ENCODE measurements at places on chromosomes 7 and 10.
A peak's percentile ranks its signal among the peaks of the same experiment; 100 is the strongest.

DNA sequence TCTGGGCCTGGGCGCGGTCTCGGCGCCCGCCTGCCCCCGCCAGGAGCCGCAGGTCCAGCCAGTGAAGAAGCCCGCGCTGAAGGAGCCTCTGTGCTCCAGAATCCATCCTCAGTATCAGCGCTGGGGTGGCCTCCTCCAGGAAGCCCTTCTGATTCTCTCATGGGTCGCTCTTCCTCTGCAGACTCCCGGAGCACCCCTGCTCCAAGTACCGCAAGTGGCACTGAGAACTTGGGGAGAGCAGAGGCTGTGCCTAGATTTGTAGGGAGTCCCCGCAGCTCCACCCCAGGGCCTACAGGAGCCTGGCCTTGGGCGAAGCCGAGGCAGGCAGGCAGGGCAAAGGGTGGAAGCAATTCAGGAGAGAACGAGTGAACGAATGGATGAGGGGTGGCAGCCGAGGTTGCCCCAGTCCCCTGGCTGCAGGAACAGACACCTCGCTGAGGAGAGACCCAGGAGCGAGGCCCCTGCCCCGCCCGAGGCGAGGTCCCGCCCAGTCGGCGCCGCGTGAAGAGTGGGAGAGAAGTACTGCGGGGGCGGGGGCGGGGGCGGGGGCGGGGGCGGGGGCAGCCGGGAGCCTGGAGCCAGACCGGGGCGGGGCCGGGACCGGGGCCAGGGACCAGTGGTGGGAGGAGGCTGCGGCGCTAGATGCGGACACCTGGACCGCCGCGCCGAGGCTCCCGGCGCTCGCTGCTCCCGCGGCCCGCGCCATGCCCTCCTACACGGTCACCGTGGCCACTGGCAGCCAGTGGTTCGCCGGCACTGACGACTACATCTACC, at the start of gene ALOX5:
TSS of gene ALOX5 (plus strand) at position 641 of the 774 bp plus-strand sequence. CDS start at position 705, 64 bp downstream.
- H3K4me1 ChIP-seq: peaks cover 4% of the 10 kb centered on the region
- H3K27me3 ChIP-seq: peaks cover 7% of the 10 kb centered on the region
- peak within 1 kb of the TSS; percentile 35 for H3K27ac ChIP-seq
- H3K4me3 ChIP-seq: peak within 1 kb of the TSS; percentile 51
- peak; percentile 45 for DNase-seq

- no peak overlapping the region for H3K27ac ChIP-seq
- peaks cover 7% of the 10 kb centered on the region for H3K4me1 ChIP-seq
- no peaks in the 10 kb centered on the region for H3K27me3 ChIP-seq
Measured at GRCh38 chr7:74206589-74207120, 3.2 kb upstream of the LAT2 start.

GRCh38 chr10:5888843-5889623, 660 bp downstream of the ANKRD16 start:
- H3K27ac ChIP-seq: peak overlapping the region; percentile 38
- peaks cover 1% of the 10 kb centered on the region for H3K36me3 ChIP-seq
- peak overlapping the region; percentile 66 for H3K4me3 ChIP-seq
- peaks cover 37% of the 10 kb centered on the region for H3K4me1 ChIP-seq
- DNase-seq: peak; percentile 29

- no peaks in the 10 kb centered on the region for H3K27me3 ChIP-seq
- no peaks in the 10 kb centered on the region for H3K36me3 ChIP-seq
- DNase-seq: no peak
- no peaks in the 10 kb centered on the region for H3K4me1 ChIP-seq
- no peak overlapping the region for H3K27ac ChIP-seq
Measured at GRCh38 chr7:155961241-155962190, 149.3 kb upstream of the SHH start.

GRCh38 chr10:88372051-88372715, 210.9 kb downstream of the RNLS start:
- H3K4me3 ChIP-seq: no peak overlapping the region
- no peak overlapping the region for H3K27ac ChIP-seq
- H3K4me1 ChIP-seq: no peaks in the 10 kb centered on the region
- DNase-seq: no peak
- H3K27me3 ChIP-seq: no peaks in the 10 kb centered on the region

GRCh38 chr7:90412458-90413184, 9.4 kb downstream of the CLDN12 start:
- no peak overlapping the region for H3K4me3 ChIP-seq
- H3K27ac ChIP-seq: no peak overlapping the region
- no peaks in the 10 kb centered on the region for H3K27me3 ChIP-seq
- H3K4me1 ChIP-seq: no peaks in the 10 kb centered on the region
- no peak for DNase-seq
- H3K36me3 ChIP-seq: no peaks in the 10 kb centered on the region

DNA sequence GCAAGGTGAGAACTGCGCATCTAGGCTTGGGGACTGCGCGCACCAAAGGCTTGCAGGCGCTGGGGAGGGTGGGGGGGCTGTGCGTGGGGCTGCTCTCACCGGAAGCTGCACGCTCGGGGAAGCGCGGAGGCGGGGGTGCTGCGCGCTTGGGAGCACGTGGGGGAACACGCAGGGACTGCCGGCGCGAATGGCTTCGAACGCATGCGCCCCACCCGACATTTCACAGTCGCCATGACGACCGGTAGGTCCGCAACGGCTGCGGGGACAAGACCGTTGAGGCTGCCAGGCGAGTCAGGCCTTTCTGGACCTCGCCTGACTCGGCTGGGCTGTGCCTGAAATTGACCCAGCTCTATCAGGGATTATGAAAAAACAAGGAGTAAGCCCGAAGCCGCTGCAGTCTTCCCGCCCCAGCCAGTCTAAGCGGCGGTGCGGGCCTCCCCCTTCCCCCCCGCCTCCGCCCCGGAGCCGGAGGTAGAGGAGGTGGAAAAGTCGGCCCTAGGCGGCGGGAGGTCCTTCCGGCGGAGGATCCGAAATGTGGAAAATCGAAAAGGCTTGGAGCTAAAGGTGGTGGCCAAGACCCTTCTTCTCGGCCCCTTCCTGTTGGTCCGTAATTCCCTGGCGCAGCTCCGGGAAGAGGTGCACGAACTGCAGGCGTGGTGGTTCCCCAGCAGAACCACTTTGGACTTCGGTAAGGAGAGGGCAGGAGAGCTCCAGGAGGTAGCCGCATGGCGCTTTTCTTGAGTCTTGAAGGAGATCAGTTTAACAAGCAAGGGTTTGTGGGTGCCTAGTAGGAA, 34.9 kb upstream of the STEAP1 start:
- no peaks in the 10 kb centered on the region for H3K27me3 ChIP-seq
- H3K4me3 ChIP-seq: no peak overlapping the region
- H3K4me1 ChIP-seq: no peaks in the 10 kb centered on the region
- no peaks in the 10 kb centered on the region for H3K36me3 ChIP-seq
- H3K27ac ChIP-seq: no peak overlapping the region

DNA sequence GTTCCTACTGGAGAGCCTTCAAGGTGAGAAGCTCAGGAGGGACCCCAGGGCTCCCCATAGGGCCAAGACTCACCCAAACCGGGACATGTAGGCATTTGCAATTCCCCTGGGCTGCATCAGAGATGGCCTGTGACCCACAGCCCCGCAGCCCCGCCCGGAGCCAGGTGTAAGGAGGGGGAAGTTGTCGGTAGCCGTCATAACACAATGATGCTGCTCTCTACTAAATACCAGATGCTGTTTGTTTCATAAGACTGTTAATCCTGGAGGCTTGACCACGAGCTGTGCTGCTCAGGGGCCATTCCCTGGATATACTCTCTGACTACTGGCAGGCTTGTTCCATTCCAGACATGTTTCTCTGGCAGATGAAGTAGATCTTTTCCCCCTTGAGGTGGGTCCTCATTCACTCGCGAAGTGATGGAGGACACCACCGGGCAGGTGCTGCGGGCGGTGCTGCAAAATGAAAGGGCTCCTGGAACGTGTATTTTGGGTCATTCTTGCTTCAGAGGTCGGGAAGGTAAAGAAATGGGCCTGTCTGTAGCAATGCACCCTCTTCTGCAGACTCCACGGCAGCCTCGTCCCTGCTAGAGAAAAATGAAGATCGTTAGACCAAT, 61.1 kb downstream of the MKI67 start:
- no peak for DNase-seq
- H3K27me3 ChIP-seq: no peaks in the 10 kb centered on the region
- H3K36me3 ChIP-seq: peaks cover 40% of the 10 kb centered on the region
- H3K27ac ChIP-seq: peak overlapping the region; percentile 45
- H3K4me1 ChIP-seq: peaks cover 53% of the 10 kb centered on the region

- DNase-seq: no peak
- no peaks in the 10 kb centered on the region for H3K27me3 ChIP-seq
- H3K4me1 ChIP-seq: no peaks in the 10 kb centered on the region
- H3K36me3 ChIP-seq: no peaks in the 10 kb centered on the region
- H3K27ac ChIP-seq: no peak overlapping the region
Measured at GRCh38 chr7:124754576-124755268, 10.9 kb downstream of the GPR37 start.

DNA sequence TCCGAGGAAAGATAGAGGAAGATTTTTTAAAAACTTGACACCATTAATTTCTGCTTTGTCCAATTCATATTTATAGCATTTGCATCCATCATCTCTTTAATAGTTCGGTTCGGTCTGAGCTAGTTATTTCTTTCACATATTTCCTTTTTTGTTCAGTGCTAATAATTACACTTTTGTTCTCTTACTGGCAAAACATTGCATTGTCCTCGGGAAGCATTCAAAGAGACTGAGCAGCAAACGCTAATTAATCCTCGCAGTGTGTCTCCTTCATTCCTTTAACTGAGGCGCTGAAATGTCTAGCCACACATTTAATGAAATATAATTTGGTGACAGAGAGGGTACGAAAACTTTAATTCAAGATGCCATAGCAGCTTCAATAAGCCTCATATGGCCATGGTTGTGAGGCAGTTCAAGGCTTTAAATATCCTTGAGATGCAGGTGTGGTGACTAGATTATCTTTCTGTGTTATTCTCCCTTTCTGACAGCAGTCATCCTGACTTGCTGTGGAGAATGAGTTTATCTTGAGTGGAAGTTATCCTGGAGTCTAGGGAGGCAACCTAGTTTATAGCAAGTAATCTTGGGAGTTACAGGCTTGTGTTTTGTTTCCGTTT, 431.4 kb downstream of the SDK1 start:
- H3K4me3 ChIP-seq: no peak overlapping the region
